ENCODE measurements at places on chromosomes 16 and 17. TPM values are rescaled to one million over a fixed set of nuclear protein-coding genes. Genes with fewer than 3 reads are reported as not detected.

The RASD1 gene
- polyA plus RNA-seq, result 26.3 TPM

The FOXL1 gene
- 0.78 TPM for polyA plus RNA-seq

The DDX28 gene
- 9.6 TPM for polyA plus RNA-seq

The DPEP3 gene
- polyA plus RNA-seq, result 0.01 TPM

The PRSS22 gene
- not detected for polyA plus RNA-seq

The TCAP gene
- polyA plus RNA-seq, result 2,452 TPM

The CHD9NB gene
- polyA plus RNA-seq, result 0.17 TPM

The GPR142 gene
- polyA plus RNA-seq, result not detected

The MRM1 gene
- 10.3 TPM for polyA plus RNA-seq

The KRTAP4-1 gene
- not detected for polyA plus RNA-seq

The NATD1 gene
- polyA plus RNA-seq, result 3.1 TPM

The ACAP1 gene
- 9.7 TPM for polyA plus RNA-seq

The EIF4A3 gene
- 16.2 TPM for polyA plus RNA-seq

The GRIN2A gene
- polyA plus RNA-seq, result 1.0 TPM

The NEUROD2 gene
- not detected for polyA plus RNA-seq

The C16orf89 gene
- polyA plus RNA-seq, result 4.0 TPM

The KRT31 gene
- polyA plus RNA-seq, result 0.01 TPM

The SP6 gene
- 1.9 TPM for polyA plus RNA-seq

The GNG13 gene
- polyA plus RNA-seq, result not detected

The CCL1 gene
- polyA plus RNA-seq, result not detected

The ABHD15 gene
- 5.7 TPM for polyA plus RNA-seq

The SPNS3 gene
- polyA plus RNA-seq, result 0.59 TPM

The SEZ6L2 gene
- polyA plus RNA-seq, result 0.61 TPM

The PSMD11 gene
- 41.9 TPM for polyA plus RNA-seq

The ZDHHC7 gene
- polyA plus RNA-seq, result 16.6 TPM

The NOD2 gene
- polyA plus RNA-seq, result 0.36 TPM

The WNT9B gene
- 0.19 TPM for polyA plus RNA-seq

The TLCD2 gene
- polyA plus RNA-seq, result 1.6 TPM

The MYH1 gene
- polyA plus RNA-seq, result not detected

The SLX1B gene
- 36.6 TPM for polyA plus RNA-seq

The NR1D1 gene
- 24.4 TPM for polyA plus RNA-seq

The ABCC6 gene
- 0.17 TPM for polyA plus RNA-seq

The FOXN1 gene
- not detected for polyA plus RNA-seq

The TSPAN10 gene
- 0.22 TPM for polyA plus RNA-seq

The KCNJ16 gene
- not detected for polyA plus RNA-seq

The TBC1D3 gene
- 0.03 TPM for polyA plus RNA-seq

The XYLT2 gene
- 8.1 TPM for polyA plus RNA-seq

The KRTAP3-1 gene
- not detected for polyA plus RNA-seq

The KRTAP2-1 gene
- polyA plus RNA-seq, result not detected

The TEX14 gene
- polyA plus RNA-seq, result 0.07 TPM

The SLC6A2 gene
- polyA plus RNA-seq, result not detected

The IKZF3 gene
- 0.06 TPM for polyA plus RNA-seq
